Activated T-cell treated with anti-CD3 and anti-CD28 coated beads for 48 hours (primary cell): ENCODE measurements at places on chromosomes 3 and 15.

DNA sequence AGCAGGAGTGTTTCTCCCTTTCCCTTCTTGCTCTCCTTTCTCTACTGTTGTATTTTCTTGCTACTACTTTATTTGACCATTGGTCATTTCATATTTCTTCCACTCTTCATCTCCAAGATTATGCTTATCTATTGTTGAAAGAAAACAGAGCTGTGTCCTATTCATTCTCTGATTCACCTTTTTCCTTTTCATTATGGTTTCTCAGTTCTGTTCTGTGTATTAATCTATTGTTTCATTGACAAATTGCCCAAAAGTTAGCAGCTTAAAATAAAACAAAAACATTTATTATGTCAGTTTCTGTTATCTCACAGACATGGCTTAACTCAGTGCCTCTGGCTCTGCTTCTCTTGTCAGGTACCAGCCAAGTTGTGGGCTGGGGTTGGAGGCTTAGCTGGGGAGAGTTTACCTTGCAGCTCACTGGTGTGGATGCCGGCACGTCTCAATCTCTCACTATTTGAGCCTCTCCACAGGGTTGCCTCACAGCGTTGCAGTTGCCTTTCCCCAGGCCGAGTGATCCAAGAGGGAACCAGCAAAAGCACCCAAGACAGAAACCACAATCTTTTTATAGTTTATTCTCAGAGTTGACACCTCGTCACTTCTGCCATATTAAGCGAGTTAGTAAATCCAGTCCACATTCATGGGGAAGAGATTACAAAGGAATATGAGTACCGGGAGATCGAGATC lies 36.9 kb upstream of the FILIP1L start:
- no peak for DNase-seq

DNA sequence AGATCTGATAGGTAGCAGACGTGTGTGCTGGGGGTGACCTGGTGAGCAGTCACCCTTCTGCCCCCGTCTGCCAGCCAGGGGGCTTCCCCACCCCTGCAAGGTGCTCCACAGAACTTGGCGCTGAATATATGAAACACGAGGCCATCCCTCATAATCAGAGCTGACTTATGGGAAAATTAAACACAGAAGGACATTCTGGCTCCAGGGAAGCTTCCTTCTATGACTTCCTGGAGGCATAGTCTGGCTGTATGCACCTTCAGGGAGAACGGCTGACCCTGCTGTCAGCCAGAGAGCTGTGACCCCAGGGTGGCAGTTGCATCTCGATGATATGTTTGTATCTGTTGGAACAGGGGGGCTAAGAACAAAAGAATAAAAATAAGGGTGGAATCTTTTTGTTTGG lies 26.6 kb upstream of the MRPS22 start:
- no peak for DNase-seq

DNA sequence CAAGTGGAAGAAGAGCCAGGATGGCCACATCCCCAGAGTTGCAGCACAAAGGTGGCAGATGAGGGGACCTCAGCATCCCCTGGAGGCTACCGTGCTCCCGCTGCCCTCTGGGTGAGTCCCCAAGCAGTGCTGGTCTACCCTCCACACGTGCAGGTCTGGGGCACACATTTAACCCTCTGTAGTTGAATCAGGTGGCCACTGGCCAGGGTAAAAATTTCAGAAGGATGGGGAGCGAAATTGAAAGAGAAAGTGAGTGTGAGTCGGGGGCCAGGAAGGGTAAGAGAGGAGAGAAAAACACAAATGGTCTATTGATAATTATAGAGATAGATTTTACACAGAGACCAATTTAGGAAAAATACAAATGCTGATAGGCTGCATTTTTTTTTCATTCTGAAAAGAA lies 139.5 kb upstream of the EIF1B start:
- DNase-seq: no peak

- DNase-seq: no peak
Observed at GRCh38 chr3:11698326-11699082, 54.8 kb upstream of the VGLL4 start.

DNA sequence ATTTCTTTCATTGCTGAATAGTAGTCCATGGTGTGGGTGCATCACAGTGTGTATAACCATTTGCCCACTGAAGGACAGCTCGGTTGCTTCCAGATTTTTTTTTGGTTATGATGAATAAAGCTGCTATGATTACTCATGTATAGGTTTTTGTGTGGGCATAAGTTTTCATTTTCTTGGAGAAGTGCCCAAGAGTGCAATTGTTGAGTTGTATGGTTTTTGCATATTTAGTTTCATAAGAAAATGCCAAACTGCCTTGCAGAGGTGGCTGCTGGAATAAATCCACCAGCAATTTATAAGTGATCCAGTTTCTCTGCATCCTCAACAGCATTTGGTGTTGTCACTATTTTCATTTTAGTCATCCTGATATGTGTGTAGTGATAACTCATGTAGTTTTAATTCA lies 8.4 kb upstream of the SPESP1 start:
- DNase-seq: no peak

GRCh38 chr3:195143221-195143620 lies 127.7 kb downstream of the XXYLT1 start:
- DNase-seq: no peak

DNA sequence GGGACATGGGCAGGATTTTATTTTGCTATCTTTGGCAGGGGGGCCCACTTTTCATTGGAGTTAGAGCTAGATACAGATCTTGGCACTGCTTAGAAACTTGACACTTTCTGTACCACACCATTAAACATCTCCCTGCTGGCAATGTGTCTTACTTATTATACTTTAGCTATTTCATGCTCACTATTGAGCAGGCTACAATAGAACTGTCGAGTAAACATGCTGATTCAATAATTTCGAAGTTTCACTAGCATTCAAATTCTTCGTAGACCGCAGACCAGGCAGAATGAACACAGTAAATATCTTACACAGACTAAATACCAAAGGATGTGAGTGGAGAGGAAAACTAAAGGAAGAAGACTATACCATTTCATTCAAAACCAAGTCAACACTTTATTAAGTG lies 180.8 kb downstream of the UNC13C start:
- no peak for DNase-seq

- DNase-seq: no peak
Observed at GRCh38 chr3:112170046-112170445, 37.0 kb upstream of the GCSAM start.

GRCh38 chr3:49007771-49008528 lies 759 bp downstream of the WDR6 start:
- DNase-seq: peak; percentile 87

- DNase-seq: no peak
Observed at GRCh38 chr15:100152463-100152862, 189.3 kb downstream of the ADAMTS17 start.

DNA sequence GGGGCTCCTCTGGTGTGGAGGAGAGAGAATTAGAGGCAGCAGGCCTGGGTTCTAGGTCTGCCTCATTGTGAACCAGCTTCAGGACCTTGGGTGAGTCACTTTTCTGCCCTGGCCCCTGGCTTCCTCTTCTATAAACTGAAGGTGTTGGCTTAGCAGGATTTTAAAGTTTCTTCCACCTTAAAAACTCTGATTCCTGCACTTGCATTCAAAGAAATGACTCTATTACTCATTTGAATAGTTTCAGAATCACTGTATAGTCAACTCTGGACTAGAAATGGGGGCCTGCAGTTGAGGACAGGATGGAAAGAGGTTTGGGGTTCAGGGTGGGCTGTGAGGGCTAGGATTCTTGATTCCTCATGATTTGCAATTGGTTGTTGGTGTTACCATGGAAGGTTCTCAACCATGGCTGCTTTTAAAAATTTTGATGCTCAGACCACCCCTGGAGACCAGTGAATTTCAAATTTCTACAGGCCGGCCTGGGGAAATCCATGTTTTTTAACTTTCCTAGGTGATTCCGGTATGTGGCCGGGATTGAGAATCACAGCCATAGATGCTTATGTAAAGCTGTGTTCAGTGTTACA lies 19.9 kb downstream of the SMAD3 start:
- DNase-seq: peak; percentile 49

DNA sequence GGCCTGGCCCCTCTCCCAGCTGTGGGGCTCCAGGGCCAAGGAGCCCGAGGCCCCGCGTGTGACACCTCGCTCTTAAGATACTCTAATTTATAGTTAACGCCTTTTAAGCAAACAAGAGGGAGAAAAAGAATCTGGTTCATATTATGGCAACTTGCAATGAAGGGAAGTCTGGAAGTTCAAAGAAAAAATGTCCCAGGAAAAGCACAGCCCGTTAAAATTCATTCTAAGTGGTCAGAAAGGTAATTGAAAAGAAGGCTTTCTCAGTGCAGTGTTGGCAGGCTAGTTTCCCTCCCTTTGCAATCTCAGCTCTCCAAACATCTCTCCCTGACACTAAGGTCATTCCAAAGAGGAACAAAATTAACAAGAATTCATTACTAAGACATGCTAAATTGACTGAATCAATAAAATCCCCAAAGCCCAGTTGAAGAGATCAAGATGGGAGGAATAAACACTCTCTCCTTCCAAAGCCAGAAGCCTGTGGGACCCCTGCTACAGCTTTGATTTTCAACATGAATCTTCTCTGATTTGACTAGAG lies 339.3 kb downstream of the THSD4 start:
- DNase-seq: no peak

DNA sequence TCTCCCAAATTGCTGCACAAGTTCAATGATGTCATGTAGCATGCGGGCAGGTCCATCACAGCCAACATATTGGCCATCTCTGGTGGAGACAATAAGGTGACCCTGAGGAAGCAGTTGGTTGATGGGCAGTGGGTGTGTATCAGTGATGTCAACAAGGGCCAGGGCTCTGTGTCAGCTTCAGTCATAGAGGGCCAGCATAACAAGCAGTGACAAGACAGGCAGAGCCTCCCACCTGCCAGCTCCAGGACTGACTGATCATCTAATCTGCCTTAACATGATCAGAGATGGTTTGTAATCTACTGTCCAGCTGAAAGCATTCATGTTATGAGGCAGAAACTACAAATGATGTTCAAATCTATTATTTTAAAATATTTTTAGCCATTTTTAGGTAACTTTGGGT lies 62.3 kb downstream of the GLB1 start:
- no peak for DNase-seq

- DNase-seq: no peak
Observed at GRCh38 chr3:37982331-37982730, 8.3 kb upstream of the VILL start.

- DNase-seq: no peak
Observed at GRCh38 chr15:97224191-97224641, 736.3 kb upstream of the ARRDC4 start.

- DNase-seq: no peak
Observed at GRCh38 chr3:106379251-106379750, 510.5 kb upstream of the CBLB start.

- no peak for DNase-seq
Observed at GRCh38 chr3:149004622-149005021, 13.3 kb downstream of the GYG1 start.

GRCh38 chr3:43755516-43756200 lies 64.9 kb downstream of the ABHD5 start:
- no peak for DNase-seq

DNA sequence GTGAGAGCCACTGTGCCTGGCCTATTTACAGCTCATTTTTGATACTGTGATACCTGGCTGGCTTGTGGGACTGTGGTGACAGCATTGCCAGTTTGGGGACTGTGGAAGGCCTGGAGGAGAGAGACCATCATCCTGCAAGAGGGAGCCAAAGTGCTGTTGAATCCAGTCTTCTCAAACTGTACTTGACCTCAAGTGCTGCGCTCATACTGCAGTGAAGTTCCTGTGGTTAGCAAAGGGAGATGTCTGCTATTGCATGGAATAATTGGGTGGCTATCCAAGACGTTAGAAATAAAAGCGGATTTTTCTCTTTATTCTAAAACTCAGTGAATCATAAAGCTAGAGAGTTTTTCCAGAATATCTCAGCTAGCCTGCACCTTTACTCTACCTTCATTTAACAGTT lies 83.4 kb downstream of the CCK start:
- no peak for DNase-seq
